ENCODE measurements at places on chromosomes 4 and X. TPM values are rescaled to one million over a fixed set of nuclear protein-coding genes. Genes with fewer than 3 reads are reported as not detected.

- no peak for DNase-seq
These were observed 116.0 kb downstream of the SOWAHB start for GRCh38 chr4:76781698-76782595.

DNA sequence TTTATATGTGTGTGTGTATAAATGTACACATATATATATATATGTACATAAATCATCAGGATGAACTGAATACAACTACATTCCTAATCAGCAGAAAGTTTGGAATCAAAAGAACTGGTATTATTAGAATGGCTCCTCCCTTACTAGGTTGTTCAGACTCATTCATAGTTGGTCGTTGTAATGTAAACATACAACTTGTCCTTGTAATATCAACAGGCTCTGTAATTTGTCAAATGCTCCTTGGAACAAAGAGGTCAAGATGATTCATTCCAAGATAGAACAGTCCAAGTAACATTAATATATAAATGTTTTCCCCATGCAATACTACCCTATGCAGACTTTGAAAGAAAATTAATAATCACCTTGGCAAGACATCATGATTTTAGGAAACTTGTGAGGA, 351.4 kb upstream of the SMIM31 start:
- DNase-seq, result no peak

- peak; percentile 53 for DNase-seq
These were observed 745 bp downstream of the SLC39A8 start for GRCh38 chr4:102344520-102344953.

Gene RADX
- total RNA-seq, result 2.3 TPM

DNA sequence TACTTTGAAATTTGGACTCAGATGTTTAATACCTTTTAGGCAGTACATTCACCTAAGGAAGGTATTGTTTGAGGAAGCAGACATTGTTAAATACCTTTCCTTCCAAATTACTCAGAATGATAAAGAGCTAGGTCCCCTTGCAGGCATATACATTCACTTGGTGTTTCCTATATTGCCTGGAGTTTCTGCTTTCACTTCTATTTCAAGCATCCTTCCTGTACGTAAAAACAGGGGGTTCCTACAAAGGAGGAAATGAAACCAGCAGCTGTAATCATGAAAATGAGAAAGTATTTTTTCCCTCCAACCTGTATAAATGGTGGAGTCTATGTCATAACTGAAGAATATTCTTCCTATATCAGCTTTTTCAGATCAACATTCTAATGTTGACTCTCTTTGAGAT, 90.4 kb upstream of the RASGEF1B start:
- no peak for DNase-seq

Measured in left ventricle myocardium inferior (tissue), 1 donor.